GM12864 (cell line): ENCODE measurements at places on chromosomes 7 and 10.

DNA sequence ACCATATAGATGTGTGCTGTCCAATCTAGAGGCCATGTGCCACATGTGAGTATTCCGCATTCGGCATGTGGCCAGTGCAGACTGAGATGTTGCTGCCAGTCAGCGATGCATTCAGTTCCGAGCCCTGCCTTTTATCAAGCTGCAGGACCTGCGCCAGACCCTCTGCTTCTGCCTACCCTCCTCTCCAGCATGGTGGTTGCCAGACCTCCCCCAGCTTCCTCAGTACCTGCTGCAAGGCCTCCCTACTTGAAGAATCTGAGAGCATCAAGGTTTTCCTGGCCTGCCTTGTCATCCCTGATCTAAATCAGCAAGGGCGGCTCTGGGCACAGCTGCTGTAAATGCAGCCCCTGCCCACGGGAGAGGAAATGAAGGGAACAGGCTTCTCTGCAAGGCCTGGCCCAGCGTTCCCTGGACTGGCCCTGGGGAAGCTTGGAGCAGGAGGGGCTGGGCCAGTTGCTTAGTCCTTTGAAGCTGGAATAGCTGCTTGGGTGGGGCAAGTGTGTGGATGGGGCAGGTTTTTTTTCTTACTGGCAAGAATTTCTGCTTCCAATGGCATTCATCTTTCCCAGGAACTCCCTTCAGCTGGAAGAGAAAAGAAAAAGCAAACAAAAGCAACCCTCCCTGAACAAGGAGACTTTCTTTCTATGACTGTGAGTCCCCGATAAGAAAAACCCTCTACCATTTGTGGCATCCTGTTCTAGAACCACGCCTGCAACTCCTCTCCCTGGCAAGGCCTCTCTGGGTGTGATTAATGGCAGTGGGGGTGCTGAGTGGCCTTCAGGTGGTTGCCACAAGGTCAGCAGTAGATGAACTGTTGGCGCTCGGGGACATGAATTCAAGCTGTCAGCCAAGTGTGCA lies 93.0 kb downstream of the NHLRC2 start:
- no peak for DNase-seq

DNA sequence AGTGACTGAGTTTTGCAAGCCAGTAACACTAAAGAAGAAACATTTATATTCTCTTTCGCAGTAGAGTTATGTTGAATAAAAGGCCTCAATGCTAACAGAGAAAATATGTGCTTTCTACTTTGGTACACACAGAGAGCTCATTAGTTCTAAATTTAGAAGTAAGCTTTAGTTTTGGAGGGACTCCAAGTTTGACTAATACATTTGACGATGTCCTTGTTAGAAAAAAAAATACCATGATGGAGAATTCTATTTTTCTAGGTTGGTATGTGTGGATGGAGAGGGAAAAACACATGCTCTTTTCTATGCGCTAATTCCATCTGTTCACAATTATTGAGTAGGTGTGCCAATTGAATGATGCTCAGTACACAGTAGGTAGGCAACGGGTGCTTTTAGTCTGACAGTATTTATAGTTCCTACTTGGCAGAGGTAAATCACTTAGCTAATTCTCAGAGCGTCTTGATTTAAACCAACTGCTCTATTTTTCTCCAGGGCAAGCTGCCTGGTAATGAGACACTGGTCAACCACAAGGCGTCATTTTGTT lies 327.2 kb upstream of the AKR1E2 start:
- DNase-seq, result no peak

DNA sequence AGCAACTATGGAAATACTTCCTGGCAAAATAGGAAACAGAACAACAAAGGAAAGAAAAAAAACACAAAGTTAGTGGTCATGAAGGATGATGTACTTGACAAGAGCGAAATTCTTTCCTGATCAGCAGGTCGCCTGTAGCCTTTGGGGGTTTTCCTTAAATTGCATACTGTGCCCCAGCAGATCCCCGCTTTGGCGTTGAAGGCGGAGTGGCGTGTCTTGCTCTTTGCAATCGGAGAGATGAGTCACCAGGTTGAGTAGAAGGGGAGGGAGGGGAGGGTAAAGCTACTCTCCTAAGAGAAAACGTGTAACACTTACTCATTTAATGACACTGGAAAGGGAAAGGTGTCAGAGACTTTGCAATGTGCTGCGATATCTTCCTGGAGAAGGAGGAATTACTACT lies 587.2 kb downstream of the SORCS1 start:
- DNase-seq, result no peak

- no peak for DNase-seq
Observed at GRCh38 chr7:101705331-101705730, 76.2 kb upstream of the MYL10 start.

DNA sequence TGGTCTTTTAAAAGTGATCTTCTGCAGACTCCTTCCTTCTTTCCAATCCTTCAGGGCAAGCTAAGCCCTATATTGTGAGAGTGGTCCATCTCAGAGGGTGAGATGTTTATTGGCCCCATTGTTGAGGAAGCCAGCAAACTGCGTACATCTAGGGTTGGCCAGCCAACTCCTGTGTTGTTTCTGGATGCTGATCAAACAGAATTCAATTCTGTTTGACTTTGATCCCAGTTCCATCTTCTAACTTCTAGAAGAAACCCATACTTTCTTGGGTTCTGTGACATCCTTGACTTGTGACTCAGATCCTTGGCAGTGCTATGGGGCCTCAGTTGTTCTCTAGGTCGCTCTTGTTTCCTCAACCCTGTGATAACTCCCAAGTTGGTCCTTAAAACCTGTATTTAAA lies 116.2 kb downstream of the LSMEM1 start:
- no peak for DNase-seq

- DNase-seq, result no peak
Observed at GRCh38 chr10:96708456-96708855, 11.9 kb downstream of the PIK3AP1 start.

DNA sequence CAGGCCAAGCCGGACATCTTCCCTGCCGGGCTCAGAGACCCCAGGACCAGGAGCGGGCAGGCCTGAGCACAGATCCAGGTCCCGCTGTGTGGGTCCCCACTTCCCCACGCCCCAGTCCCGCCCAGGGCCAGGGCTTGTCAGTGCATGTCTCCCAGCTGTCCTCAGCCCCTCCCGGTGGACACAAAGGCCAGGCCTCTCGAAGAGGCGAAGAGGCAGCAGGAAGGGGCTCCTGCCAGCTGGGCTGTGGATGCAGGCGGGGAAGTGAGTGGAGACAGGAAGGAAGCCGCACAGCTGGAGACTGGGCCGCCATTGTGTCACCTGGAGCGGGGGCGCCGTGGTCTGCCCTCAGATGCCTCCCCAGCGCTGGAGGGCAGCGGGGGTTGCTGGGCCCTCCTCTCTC lies 4.8 kb downstream of the GRIFIN start:
- DNase-seq, result no peak

- no peak for DNase-seq
Observed at GRCh38 chr10:58846856-58847255, 329.6 kb upstream of the PHYHIPL start.

DNA sequence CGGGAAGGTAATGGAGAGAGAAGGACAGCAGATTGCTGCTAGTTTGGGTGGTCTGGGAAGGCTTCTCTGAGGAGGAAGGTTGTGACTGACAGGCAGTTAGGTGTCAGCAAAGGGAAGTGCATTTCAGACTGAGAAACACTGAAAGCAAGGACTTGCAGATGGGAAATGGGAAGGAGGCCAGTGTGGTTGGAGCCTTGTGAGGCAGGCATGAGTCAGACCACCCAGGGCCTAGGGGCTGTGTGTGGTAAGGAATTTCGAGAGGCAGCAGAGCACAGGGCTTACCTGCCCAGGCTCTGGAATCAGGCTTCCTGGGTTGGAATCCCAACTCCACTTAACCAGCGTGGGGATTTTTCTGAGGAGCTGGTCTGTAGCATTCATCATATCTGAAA lies 53.5 kb downstream of the NRF1 start:
- no peak for DNase-seq

DNA sequence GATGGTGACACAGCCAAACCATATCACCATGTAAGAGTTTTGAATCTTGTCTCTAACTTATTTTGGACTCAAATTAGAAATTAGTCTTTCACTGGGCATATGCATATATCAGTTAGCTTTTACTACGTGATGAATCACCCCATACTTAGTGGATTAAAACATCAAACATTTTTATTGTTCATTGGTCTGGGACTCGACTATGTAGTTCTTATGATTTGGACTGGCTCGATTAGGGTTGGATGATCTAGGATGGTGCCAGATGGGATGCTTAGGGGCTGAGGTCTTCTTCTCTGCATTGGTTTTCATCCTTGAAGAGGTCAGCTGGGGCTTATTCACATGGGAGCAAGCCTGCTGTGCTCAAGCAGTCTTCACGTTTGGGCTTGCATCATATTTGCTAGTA lies 264.9 kb downstream of the EXOC4 start:
- no peak for DNase-seq

- DNase-seq, result no peak
Observed at GRCh38 chr7:142800699-142801260, 30.0 kb downstream of the PRSS2 start.

- DNase-seq, result no peak
Observed at GRCh38 chr10:13853854-13854253, 267.1 kb downstream of the PRPF18 start.

GRCh38 chr7:14598978-14599377 lies 303.6 kb downstream of the DGKB start:
- DNase-seq, result no peak

GRCh38 chr7:78225534-78225933 lies 427.0 kb downstream of the PHTF2 start:
- DNase-seq, result no peak

DNA sequence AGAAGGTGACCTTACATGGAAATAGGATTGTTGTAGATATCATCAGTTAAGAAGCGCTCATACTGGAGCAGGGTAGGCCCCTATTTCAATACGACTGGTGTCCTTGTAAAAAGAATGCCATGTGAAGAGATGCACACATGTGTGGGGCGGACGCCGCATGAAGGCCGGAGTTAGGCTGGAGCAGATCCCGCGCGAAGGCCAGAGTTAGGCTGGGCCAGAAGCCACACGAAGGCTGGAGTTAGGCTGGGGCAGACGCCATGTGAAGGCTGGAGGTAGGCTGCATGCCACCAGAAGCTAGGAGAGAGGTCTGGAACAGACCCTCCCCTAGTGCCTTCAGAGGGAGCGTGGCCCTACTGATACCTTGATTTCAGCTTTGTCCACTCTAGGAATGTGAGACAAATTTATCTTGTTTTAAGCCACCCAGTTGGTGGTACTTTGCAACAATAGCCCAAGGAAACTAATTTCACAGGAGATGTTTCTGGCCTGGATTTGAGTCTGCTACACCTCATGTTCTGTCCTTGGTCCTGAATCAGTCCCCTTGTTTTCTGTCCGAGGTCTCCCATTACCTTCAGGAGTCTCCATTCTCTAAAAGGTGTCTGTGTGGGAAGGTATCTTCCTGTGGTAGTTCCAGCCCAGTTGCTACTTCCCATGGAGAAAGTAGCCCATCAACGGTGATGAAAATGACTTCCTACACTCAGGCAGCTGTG lies 585.8 kb downstream of the LRMDA start:
- DNase-seq, result no peak

DNA sequence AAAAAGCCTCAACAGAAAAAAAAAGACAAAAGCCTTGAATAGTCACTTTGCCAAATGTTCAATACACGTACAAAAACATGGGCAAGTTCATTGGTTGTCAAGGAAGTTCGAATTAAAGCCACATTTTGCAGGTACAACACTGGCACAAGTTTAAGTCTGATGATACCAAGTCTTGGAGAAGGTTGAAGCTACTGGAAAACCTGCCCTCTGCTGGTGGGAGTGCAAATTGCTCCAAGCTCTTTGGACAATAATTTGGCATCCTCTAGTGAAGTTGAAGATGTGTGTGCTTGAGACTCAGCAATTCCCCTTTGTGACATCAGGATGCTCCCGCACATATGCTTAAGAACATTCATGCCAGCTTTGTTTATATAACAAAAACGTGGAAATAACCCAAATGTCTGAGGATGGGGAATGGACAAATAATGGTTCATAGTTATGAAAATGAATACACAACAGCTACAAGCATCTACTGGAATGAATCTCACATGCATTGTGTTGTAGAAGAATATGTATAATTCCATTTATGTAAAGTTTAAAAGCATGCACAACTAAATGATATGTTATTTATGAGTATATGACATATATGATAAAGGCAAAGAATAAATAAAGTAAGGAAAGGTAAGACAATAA lies 120.0 kb upstream of the PLPP4 start:
- DNase-seq, result peak; percentile 15

- DNase-seq, result no peak
Observed at GRCh38 chr7:22569586-22570321, 69.8 kb upstream of the STEAP1B start.

- no peak for DNase-seq
Observed at GRCh38 chr10:90790422-90790821, 67.4 kb downstream of the HTR7 start.

DNA sequence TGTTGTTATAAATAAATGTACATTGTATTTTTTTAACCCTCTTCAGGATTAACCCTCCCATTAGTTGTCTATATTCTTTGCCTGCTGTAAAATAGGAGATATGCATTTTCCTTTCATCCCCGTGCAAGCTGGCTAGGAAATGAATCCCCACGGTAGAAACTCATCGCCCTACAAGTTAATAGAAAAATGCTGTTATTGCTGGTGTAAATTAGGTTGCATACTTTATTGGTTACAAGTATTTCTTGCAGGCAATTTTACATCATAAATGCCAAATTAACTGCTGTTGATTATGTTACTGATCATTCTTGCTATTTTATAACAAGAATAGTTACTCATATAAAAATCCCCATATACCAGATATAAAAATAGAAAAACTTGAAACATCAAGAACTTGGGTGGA lies 454.2 kb upstream of the KLF6 start:
- DNase-seq, result no peak

- no peak for DNase-seq
Observed at GRCh38 chr7:12434012-12434642, 30.5 kb upstream of the VWDE start.

DNA sequence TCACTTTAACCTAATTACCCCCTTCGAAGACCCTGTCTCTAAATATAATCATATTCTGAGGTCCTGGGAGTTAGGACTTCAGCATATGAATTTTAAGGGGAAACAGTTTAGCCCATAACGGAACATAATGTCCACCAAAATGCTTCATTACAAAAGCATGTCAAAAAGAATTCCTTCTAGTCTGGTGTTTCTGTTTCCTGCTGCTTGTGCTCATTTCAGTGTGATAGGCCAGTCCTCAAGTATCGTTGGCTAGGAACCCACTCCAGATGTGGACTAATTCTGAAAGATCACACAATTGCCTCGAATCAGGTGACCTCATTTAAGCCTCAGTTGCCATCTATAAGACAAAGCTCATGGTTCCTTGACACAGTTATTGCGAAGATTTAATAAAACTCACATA lies 29.6 kb downstream of the INPP5F start:
- DNase-seq, result no peak
